Memory B cell (primary cell): ENCODE measurements at places on chromosomes 13 and 19.

DNA sequence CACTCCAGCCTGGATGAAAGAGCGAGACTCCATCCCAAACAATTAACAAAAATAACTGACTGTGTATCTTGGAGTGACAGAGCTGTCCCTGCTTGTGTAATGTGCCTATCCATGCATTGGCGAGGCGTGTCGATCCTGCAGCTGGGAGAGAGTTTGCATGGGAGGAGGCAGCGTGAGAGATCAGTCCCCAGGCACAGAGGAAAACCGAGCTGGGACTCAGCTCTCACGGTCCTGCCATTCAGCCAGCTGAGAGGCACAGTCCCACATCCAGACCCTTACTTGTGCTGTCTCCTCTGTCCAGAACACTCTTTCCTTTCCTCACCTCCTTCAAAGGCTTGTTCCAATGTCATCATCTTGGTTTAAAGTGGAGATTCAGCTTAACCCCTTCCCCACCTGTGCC is 11.9 kb upstream of the SULT2B1 start:
- DNase-seq = no peak

DNA sequence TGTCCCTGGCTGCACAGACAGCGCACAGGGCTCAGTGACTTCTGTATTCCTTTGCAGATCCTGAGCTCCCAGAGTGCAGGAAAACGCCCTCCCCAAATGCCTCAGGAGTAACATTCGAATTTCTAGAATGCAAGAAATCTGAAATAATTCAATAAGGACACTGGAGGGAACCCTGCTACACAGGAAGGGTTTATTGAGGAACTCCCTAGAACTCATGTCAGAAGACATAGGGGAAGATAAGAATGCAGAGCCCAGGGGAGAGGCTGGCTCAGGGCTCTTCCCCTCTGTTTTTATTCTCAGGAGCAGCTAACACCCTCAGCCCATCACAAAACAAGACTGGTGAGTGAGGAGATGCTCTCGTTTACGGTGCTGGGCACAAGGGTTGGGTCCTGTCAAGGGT is 6.8 kb downstream of the LILRA1 start:
- DNase-seq = no peak

DNA sequence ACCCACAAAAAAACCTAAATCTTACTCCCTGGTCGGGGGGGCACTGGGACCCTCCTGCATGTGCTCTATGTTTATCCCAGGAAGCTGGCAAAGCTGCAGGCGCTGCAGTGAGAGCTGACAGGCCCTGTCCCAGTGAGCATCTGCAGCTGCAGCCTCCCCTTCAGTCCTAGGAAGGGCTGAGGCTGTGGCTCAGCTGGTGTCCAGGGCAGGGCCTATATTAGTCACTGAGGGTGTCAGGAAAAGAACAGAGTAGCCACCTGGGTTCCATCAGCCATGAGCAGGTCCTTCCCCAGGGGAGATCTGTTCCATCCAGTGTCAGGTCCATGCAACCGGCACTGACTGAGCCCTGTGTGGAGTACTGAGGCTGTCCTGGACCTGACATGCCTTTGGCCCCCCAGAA is 120.5 kb downstream of the TNFRSF19 start:
- DNase-seq = no peak

- no peak for DNase-seq
Measured at GRCh38 chr13:32261567-32261966, 53.6 kb downstream of the ZAR1L start.

DNA sequence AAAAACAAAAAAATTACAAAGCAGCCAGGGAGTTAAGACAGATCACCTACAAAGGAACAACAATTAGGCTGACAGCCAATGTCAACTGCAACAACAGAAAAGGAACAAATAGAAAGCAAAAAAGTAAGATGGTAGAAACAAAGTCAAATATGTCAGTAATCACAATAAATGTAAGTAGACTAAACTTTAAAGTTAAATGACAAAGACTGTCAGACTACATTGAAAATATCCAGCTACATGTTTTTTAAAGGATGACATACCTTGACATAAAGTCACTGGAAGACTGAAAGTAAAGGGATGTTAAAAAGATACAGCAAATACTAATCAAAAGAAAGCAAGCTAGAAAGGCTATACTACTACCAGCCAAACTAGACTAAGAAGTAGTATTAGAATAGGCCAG is 14.9 kb downstream of the TMEM161A start:
- no peak for DNase-seq

DNA sequence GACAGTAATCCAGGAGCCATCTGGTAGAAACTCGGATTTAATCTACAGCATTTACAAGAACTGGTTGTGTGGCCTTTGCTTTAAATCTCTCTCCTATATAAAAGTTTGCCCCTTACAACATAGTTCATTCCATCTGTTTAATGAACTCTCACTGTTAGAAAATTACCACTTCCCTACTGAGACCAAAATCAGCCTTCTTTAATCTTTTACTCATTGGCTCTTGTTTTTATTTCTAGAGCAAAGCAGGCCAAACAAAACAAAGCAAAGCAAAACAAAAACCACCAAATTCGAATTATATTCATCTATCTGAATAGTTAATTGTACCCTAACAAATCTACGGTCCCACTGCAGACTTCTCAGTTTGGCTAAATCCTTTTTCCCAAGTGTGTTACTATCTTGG is 127.0 kb downstream of the UGGT2 start:
- no peak for DNase-seq

GRCh38 chr19:50654882-50655281 is 5.6 kb downstream of the C19orf81 start:
- no peak for DNase-seq

DNA sequence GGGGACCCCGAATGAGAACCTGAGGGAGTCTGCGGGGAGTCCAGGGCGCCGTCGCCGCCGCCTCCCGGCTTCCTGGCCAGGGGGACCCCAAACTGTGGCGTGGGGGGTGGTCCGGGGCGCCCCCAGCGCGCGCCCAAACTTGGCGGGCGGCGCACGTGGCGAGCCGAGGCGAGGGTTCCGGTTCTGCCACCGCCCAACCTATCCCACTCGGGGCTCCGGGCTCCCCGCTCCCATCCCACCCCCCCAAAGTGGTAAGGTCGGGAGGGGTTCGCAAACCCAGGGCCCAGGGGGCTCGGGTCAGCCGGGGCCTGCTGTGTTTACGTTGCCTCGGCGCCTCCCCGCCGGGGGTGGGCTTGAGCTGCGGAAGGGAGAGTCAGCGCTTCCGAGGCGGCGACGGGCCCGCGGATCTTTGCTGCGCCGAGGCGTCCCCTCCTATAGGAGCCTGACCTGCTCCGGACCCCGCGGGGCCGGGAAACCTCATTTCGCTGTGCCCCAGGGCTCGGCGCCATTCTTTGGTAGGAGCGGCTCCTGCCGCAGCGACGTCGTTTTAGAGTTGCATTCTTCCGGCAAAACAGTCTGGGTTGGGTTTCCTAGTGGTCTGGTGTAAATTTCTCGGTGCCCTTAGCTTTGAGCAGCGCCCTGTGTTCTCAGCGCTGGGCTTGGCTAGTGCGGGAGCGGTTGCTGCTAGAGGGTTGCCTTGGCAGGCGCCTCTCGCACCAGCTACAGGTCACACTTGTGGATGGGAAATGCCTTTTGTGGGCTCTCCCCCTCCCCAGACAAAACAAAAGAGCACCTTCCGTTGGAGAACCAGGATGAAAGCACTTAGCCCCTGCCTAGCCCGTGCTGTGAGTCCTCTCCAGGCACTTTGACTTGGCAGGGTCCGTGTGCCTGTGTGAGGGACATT is 1.2 kb downstream of the DAZAP1 start:
- DNase-seq = peak; percentile 41

GRCh38 chr19:18862976-18863842 is 31.4 kb downstream of the UPF1 start:
- DNase-seq = no peak

GRCh38 chr19:14097532-14098151 is 7.1 kb upstream of the SAMD1 start:
- no peak for DNase-seq

DNA sequence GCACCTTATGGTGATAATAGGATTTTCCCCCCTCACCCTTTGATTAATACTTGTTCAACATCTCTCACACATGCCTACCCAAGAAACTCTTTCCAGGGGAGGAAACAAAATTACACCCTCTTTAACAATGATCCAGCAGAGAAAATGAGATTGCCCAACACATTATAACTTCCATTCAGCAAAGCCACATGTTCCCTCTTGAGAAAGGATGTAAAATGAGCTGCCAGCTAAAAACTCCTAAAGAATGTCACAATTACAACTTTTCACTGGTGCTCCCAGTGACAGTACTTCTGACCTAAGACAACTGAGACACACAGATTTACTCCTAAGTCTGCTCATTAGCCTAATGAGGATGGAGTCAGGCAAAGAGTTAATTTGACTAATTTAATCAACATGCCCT is 621.4 kb downstream of the DIAPH3 start:
- DNase-seq = no peak

DNA sequence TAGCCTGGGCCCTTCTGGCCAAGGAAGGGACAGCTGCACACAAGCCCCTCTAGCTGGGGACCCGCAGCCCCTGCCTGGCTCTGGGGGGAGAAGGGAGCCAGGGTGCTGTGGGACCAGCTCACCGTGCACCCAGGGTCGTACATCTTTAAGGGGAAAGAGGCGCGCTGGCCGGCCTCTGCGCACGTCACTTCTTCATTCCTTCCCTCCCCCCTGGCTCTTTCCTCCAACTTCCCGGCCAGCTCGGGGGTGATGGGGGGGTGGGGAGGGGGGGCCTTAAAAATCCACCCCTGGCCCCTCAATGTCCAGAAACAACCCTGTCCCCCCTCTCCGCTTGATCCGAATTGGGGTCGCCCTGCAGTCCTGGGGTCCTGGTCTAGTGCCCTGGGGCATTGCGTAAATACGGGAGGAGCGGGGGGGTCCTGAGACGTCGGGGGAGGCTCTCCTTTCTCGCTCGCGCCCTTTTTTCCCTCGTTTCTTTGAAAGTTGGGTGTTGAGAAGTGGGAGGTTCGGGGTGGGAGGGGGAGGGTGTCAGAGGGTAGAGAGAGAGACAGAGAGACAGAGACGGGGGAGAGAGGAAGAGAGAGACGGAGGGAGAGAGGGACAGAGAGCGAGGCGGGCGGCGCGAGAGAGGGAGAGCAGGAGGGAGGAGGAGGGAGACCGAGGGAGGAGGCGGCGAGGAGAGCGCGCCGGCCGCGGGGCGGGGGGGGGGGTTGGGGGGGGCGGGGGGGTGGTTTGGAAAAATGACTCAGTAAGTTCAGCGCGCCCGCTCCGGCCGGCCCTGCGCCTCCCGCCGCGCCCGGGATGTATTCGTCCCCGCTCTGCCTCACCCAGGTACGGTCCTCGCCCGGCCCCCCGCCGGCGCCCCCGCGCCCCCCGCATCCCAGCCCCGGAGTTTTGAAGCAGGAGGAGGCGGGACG is at the start of gene NFIC:
Gene NFIC (plus strand): TSS at position 748 of the 917 bp plus-strand sequence. CDS start 54 bp downstream, at position 802.
- no peak for DNase-seq

- DNase-seq = no peak
Measured at GRCh38 chr13:55528434-55528833, 1612.3 kb upstream of the PRR20A start.

DNA sequence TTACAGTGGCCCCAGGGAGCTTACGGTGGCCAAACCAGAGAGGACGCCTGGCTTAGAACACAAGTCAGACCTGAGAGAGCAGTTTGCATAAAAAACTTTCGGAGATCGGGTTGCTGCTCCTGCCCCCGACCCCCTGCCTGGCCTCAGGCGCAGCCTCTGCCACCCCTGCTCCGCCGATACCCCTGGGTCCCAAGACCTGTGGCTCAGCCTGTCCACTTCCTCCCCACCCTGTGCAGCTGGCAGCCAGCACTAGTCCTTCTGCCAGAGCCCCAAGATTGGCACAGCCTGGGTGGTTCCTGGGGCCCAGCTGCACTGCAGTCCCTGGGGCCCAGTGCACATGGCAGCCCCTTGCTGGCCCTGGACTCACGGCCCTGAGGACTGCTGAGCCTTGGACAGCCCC is 56.2 kb upstream of the SOX1 start:
- no peak for DNase-seq

- DNase-seq = no peak
Measured at GRCh38 chr13:91233291-91233690, 114.2 kb upstream of the MIR17HG start.

- no peak for DNase-seq
Measured at GRCh38 chr13:39406688-39407087, 196.3 kb downstream of the LHFPL6 start.

- DNase-seq = no peak
Measured at GRCh38 chr19:19224150-19224851, 12.5 kb downstream of the NCAN start.

- DNase-seq = no peak
Measured at GRCh38 chr19:3944018-3944721, 11.3 kb downstream of the NMRK2 start.

GRCh38 chr19:30667746-30668145 is 295.6 kb downstream of the ZNF536 start:
- no peak for DNase-seq

GRCh38 chr19:17488593-17489391 is 18.5 kb downstream of the SLC27A1 start:
- peak; percentile 51 for DNase-seq

GRCh38 chr13:24261566-24261965 is 47.8 kb upstream of the C1QTNF9 start:
- no peak for DNase-seq

DNA sequence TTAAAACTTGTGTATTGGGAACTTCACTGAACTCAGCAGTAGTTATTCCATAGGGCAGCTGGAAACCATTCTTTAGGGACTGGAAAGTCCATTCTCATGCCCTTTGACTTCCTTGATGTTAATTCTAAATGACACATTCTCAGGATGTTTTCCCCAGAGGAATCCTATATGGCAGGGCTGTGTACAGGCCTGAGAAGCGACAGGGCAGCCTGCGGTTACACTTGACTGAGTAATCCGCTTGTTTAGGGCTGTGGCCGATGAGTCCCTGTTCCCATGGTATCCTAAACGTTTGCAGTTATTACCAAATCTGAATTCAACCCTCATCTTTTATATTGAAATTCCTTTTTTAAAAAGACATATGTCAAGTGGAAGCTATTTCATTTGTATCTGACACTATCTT is 83.5 kb downstream of the COL4A2 start:
- DNase-seq = no peak

GRCh38 chr13:28867564-28867963 is 47.4 kb downstream of the MTUS2 start:
- no peak for DNase-seq

DNA sequence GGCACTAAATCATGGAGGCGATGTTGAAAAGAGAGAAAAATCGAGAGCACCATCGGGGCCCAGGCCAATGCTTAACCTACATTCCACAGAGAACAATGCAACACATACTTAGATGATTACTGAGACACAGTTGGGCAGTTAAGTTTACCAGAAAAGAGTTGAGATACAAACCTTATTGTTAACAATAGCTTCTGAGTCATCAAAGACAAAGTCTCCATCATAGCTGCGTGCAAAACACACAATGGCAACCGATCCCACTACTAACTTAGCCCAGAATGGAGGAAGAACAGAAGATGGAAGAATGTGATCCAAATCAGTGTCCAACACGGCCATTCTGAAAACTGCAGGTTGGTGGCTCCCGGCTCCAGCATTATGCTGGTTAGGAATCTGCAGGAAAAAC is 6.2 kb downstream of the TMTC4 start:
- DNase-seq = no peak

GRCh38 chr19:11942843-11943108 is 17.9 kb downstream of the ZNF700 start:
- no peak for DNase-seq

DNA sequence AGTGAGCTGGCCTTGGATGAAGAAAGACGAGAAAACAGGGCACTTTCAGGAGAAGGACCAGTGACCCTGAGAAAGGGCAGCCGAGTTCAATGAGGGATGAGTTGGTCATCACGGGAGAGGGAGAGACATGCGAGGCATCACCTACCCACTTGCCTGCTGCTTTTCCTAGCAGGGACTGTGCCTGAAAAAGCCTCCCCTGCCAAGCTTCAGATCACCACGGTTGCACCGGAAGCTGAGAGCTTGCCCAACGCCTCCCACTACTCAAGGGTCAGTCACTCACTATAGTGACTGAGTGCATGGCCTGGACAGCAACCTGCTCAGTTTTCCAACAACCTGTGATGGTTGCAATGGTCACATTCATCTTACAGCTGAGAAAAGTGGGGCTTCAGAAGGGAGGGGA is 12.6 kb upstream of the EPHX3 start:
- no peak for DNase-seq
